ENCODE measurements at places on chromosomes 1 and 21.

DNA sequence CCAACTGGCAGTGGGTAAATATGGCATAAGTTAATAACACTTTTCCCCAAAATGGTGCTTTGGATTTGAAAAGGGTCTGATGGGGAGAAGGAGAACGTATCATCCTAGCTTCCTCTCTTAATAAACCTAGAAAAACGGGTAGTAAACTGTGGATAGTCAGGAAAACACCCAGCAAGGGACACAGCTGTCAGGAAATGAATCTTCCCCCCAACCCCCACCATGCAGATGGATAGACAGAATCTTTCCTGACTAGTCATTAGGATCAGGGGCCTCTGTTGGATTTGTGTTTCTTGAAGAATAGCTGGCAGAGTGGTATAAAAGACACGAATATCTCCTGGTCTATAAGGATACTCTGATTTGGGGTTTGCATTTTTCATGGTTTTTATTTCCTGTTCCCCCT, 22.5 kb upstream of the LAX1 start:
- DNase-seq: no peak

DNA sequence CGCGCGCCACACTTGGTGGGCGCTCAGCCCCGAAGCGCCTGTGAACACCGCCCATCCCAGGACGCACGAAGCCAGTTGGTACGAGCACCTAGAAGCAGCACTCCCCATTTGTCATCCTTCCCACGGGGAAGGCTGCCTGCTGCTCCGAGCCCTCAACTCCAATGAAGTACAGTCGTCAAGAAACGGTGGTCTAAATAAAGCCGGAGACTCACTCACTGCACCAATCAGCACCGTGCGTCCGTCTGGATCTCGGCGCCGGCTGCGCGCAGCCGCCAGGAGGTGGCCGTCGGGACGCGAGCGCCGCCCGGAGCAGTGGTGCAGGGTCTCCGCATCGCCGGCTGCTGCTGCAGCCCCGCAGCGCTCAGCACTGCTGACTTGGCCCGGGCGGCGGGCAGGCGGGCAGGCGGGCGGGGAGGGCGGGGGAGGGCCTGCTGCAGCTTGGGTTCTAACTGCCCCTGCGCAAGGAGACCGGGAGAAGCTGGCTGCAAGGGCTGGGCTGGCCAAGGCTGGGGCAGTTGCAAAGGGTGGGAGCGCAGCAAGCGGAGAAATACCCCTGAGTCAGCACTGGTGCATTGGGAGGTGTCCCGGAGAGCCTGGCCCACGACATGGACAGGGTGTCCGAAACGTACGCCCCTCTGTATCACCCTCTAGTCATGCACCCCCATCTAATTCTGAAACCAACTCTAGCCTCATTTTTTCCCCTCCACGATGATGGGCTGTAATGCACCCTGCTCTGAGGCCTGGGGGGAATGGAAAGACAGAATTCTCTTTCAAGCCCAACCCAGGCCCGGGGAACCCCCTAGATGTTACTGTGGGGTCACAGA, 35.8 kb upstream of the H6PD start:
- DNase-seq: no peak

GRCh38 chr1:234913278-234913649, 215.4 kb downstream of the TOMM20 start:
- DNase-seq: no peak

GRCh38 chr21:28877318-28877884, 115.3 kb downstream of the LTN1 start:
- DNase-seq: no peak

GRCh38 chr1:25562101-25562927, 18.9 kb downstream of the LDLRAP1 start:
- DNase-seq: no peak

GRCh38 chr1:239349699-239350098, 36.7 kb upstream of the CHRM3 start:
- DNase-seq: no peak

DNA sequence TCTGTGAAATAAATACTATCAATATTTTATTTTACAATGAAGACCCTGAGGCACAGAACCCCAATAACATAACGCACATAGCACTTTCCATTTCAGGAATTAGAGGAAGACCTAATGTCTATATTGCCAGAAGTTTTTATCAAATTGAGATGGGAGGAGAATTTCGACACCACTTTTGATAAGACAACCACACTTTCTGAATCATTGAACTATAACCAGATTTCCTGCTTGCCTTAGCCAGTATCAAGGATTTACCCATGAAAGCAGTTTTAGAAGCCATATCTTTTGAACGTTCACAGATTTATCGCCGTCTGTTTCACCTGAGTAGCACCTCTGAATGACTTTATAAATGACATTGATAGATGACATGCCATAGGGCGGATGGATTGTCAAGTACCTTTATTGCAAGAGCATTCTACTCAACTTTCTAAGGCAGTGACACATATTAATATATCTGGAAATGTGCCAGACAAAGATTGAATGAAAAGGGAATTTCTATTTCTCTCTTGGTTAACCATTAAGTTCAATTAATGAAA, 768.4 kb downstream of the LTN1 start:
- no peak for DNase-seq

- DNase-seq: peak; percentile 81
Observed at GRCh38 chr1:117367046-117368025, at the start of gene MAN1A2. Gene MAN1A2, plus strand, starts transcription at chr1:117367449. Its CDS starts 735 bp downstream, at chr1:117368184.

- no peak for DNase-seq
Observed at GRCh38 chr1:53888681-53889080, 916 bp downstream of the YIPF1 start.

DNA sequence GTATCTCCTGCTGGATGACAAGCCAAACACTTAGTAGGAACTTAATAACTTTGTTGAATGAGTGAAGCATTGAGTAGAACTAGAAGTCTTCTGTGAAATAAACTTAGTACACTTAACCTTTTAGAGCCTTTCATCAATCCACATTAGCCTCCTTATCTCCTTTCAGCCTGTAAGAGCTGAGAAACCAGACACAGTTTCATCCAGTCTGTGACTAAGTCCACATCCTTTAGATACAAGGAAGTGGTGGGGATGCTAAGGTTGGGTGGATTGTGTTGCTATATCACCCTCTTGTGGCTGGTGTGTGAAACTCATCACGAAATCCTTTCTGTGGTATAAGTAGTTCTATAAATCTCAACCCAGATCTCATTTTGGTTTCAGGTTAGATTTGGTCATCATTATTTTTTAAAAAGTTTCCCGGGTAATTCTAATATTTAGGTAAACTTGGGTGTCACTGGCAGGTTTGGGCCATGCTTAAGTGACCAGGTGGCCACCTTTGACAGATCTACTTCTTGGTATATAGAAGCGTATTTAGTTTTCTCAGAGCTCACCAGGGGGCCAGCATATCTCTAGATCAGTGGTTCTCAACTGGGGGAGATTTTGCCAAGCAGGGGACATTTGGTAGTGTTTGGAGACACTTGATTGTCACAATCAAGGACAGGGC, 27.8 kb upstream of the CD84 start:
- peak; percentile 82 for DNase-seq

DNA sequence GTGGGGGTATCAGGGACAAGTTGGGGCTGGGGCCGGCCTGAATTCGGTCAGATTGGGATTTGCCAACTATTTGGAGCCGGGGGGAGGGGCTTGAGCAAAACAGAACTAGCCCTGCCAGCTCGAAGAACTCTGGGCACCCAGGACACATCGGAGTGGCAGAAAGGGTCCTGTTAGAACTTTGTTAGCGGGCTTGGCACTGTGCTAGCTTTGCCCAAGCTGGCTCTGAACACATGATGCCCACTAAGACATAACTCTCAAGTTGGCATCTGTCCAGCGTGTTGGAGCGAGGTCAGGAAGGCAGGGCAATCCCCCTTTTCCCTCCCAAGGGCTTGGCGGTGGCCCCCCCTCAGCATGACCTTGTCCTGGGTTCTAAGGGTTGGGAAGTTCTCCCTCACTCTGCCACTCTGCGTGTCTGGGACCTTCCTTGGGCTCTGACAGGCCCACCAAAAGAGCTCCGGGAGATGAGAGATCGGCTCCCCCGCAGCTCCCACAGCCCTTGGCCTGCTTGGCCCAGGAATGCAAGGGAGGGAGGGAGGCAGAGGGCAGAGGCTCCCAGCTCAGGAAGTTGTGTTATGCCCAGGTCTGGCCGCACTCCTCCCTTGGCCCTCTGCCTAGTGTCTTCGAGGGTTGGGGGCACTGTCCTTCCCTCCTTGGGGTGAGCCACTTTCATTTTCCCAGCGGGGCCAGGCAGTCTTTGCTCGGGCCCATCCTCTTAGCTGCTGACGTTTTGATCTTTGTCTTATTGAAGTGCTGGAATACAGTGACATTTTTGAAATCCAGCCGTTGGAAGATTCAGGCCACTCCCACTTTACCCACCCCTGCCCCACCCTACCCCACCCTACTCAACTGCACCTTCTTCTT, 1.2 kb downstream of the LMNA start:
- no peak for DNase-seq

DNA sequence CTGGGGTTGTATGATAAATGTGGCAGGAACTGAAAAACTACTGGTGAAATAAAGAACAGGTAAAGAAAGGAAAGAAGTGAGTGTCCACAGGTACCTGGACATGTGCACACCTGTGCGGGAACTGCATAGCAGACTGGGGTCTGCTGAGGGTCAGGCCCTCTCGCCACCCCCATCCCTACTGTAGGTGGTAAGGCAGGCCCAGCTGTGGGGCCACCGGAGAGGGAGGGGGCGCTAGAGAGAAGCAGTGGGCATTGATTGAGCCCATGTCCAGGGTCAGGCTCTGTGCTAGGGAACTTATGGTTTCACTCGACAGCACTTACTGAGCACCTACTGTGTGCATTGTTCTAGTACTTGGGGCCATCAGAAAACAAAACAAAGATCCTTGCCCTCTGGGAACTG, 400.5 kb downstream of the MATN1 start:
- no peak for DNase-seq

GRCh38 chr1:115746021-115746690, 22.4 kb downstream of the CASQ2 start:
- DNase-seq: no peak

DNA sequence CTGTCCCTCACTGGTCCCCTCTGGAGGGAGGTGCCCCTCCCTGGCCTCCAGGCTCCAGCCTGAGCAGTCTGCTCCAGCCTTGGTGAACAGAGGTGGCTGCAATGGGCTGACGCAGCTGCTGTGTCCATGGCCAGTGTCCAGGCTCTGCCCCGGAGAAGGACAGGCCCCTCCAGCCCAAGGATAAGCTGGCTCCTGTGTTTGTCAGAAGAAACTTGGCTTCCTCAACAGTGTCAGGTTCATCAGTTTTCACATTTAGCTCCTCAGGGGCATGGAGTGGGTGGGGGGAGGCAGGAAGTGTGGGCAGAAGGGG, 402.8 kb downstream of the MATN1 start:
- DNase-seq: no peak

GRCh38 chr1:229249854-229250644, 20.9 kb upstream of the RAB4A start:
- no peak for DNase-seq

GRCh38 chr1:247408100-247408499, 7.9 kb upstream of the NLRP3 start:
- DNase-seq: no peak

- no peak for DNase-seq
Observed at GRCh38 chr1:28887419-28887834, 26.9 kb upstream of the EPB41 start.

- DNase-seq: peak; percentile 61
Observed at GRCh38 chr1:29709704-29710280, 473.5 kb downstream of the PTPRU start.

- DNase-seq: no peak
Observed at GRCh38 chr1:84912726-84913554, 19.9 kb upstream of the LPAR3 start.
